ENCODE measurements at places on chromosomes 1 and 21. TPM values are rescaled to one million over a fixed set of nuclear protein-coding genes. Genes with fewer than 3 reads are reported as not detected.

Gene HAO2
- not detected for total RNA-seq

Gene ALG14
- 1.3 TPM for total RNA-seq

Gene MYOG
- total RNA-seq = not detected

Gene SPRR1B
- not detected for total RNA-seq

Gene CELSR2
- 0.25 TPM for total RNA-seq

Gene NGF
- total RNA-seq = not detected

Gene ST6GALNAC5
- total RNA-seq = not detected

Gene KCNA2
- total RNA-seq = not detected

Gene CGN
- total RNA-seq = 1.5 TPM

Gene STUM
- not detected for total RNA-seq

Gene ARMH1
- not detected for total RNA-seq

Gene RSPH1
- not detected for total RNA-seq

Gene PADI4
- total RNA-seq = not detected

Gene CTPS1
- 28.9 TPM for total RNA-seq

Gene SDHC
- 40.2 TPM for total RNA-seq

Gene LIN28A
- not detected for total RNA-seq

Gene SLFNL1
- 0.07 TPM for total RNA-seq

Gene SPRR3
- not detected for total RNA-seq

Gene DPT
- not detected for total RNA-seq

Gene FOXO6
- total RNA-seq = 0.05 TPM

Gene HES4
- 14.3 TPM for total RNA-seq

Gene COL18A1
- 404 TPM for total RNA-seq

Gene OR10X1
- total RNA-seq = not detected

Gene HSPA6
- not detected for total RNA-seq

Gene LSS
- total RNA-seq = 122 TPM

Gene PTPRC
- not detected for total RNA-seq

Gene JAM2
- 0.79 TPM for total RNA-seq

Gene SH3D21
- 0.40 TPM for total RNA-seq

Gene VANGL1
- 15.5 TPM for total RNA-seq

Gene TFB2M
- 17.3 TPM for total RNA-seq

Gene VANGL2
- not detected for total RNA-seq

Gene PIK3R3
- total RNA-seq = 9.8 TPM

Data from mammary microvascular endothelial cell (primary cell).